IPS DF 6.9 (cell line): ENCODE measurements at places on chromosomes 11 and 22.

GRCh38 chr22:42931421-42932196, 74.5 kb upstream of the ARFGAP3 start:
- DNase-seq: no peak
- no peaks in the 10 kb centered on the region for H3K27me3 ChIP-seq
- no peaks in the 10 kb centered on the region; the same call in 1 of the 2 replicates for H3K36me3 ChIP-seq
- no peak overlapping the region for H3K27ac ChIP-seq
- peaks cover 2% of the 10 kb centered on the region; the same call in 1 of the 2 replicates for H3K4me1 ChIP-seq

DNA sequence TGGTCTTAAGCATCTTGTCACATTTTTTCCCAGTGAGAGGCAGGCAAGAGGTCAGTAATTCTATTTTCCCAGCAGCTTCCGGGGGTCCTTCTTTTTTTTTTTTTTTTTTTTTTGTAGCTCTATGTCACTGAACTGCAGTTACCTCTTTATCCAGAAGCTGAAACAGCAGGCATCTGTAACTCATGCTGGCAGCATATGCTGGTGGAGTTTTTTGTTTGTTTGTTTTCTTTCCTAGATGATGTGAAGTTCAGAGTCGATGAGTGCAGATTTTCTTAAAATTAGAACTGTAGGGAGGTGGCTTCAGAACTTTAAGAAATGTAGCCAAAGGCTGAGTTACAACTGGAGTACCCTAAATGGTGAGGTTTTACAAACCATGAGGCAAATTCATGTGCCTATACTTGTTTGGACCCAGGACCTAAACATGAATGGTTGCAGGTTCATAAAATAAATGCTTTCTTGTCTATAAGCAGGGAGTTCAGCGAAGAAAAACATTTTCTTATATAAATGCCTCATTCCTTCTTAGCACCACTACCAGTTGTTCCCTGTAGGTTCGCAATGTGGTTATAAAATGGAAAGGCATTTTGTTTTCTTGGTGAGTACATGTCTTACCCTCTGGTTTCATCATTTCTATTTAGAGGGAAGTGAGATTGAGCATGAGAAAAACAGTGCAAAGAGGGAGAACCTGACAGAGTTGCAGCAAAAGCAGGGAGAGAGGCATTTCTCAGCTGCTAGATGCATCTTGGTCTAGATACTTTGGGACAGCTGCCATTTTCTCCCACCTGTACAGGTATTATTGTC, 84.0 kb downstream of the TRIM44 start:
- no peaks in the 10 kb centered on the region for H3K4me1 ChIP-seq
- H3K36me3 ChIP-seq: no peaks in the 10 kb centered on the region
- no peak for DNase-seq

GRCh38 chr11:71075871-71076420, 176.4 kb downstream of the SHANK2 start:
- 0 out of 2 replicates have a peak, but pooled peaks cover 2% of the 10 kb centered on the region for H3K4me1 ChIP-seq
- no peak for DNase-seq
- no peak overlapping the region for H3K27ac ChIP-seq
- H3K36me3 ChIP-seq: 0 out of 2 replicates have a peak, but pooled peaks cover 3% of the 10 kb centered on the region
- H3K27me3 ChIP-seq: no peaks in the 10 kb centered on the region
- H3K4me3 ChIP-seq: no peak overlapping the region

DNA sequence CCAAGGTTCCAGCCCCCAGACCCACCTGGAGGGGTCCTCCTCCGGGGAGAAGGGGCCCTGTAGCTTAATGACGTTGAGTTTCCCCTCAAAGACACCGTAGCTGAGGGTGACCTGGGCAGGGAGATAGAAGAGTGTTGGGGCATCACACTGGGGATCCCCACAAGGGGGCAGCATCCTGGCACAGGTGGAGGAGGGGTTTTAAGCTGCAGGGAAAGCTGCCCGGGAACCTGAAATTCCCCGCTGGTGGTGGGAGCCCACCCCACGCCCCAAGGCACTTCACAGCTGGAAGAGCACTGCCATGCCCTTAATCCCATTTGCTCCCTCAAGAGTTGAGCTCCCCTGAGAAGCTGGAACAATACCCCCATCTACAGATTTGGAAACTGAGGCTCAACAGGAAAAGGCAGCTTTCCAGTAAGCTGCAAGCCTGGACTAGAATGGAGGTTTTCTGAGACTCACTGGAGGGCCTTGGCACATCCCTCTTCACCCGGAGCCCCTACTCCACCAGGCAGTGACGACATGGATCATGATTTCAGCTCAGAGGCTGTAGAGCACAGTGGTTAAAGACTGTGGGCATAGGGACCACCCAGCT, 13.7 kb downstream of the MFNG start:
- no peaks in the 10 kb centered on the region for H3K36me3 ChIP-seq
- no peak overlapping the region for H3K27ac ChIP-seq
- DNase-seq: no peak
- H3K27me3 ChIP-seq: no peaks in the 10 kb centered on the region
- no peaks in the 10 kb centered on the region for H3K4me1 ChIP-seq

DNA sequence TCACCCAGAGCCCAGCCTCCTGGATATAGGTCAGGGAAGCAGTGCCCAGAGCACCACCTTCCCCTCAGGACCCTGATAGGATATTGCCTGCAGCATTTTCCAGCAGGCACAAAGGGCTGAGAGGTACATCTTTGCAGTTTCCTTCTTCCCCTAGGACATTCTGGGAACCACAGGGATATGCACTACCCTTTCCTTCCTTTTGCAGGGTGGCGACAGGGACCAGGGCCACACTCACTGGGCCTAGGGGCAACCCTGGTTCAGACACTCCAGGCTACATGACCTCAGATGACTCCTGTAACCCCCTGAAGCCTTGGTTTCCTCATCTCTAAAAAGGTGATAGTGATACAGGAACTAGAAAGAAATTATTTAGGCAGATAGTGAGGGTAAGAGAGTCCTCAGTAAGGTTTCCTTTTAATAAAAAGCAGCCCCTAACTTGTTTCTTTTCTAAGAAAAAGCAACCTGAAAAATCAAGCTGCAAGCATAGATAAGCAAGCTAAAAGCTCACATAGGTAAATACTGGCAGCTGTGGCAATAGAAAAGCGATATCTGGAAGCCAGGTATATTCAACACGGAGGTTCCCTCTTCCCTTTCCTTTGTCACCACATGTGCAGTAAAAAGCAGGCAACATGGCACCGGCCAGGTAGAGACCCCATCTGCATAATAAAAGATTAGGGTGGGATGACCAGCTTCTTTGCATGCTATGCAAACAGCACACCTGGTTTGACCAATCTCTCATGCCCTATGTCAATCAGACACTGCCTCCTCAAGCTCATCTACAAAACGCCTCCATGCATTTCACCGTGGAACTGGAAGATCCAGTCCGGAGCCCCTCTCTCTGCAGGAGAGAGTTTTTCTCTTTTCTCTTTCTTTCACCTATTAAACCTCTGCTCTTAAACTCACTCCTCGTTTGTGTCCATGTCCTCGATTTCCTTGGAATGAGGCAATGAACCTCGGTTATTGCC, 13.2 kb upstream of the MRGPRX2 start:
- peaks cover 6% of the 10 kb centered on the region for H3K4me1 ChIP-seq
- no peaks in the 10 kb centered on the region for H3K36me3 ChIP-seq
- peak; percentile 39 for DNase-seq
- H3K27me3 ChIP-seq: no peaks in the 10 kb centered on the region
- H3K27ac ChIP-seq: no peak overlapping the region
- H3K4me3 ChIP-seq: no peak overlapping the region

DNA sequence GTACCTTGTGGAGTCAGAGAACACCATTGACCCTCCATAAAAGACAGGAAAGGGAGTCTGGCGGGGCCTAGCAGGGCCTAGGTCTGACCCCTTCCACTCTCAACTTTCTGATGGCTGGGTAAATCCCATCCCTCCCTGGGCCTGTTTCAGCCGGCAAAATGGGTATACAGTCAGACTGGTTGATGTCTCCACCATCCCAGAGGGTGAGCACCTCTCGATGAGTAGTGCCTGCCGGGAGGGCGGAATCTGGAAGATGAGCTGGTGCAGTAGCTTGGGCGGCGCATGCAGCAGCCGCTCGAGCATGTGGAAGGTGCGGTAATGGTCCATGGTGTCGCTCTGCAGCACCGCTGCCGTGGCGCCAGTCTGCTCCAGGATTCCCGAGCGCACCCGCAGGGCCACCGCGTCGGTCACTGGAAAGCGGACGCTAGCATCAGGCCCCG, 528 bp downstream of the FIBP start:
- peaks cover 5% of the 10 kb centered on the region; the same call in 1 of the 2 replicates for H3K27me3 ChIP-seq
- DNase-seq: no peak
- no peak overlapping the region for H3K27ac ChIP-seq

DNA sequence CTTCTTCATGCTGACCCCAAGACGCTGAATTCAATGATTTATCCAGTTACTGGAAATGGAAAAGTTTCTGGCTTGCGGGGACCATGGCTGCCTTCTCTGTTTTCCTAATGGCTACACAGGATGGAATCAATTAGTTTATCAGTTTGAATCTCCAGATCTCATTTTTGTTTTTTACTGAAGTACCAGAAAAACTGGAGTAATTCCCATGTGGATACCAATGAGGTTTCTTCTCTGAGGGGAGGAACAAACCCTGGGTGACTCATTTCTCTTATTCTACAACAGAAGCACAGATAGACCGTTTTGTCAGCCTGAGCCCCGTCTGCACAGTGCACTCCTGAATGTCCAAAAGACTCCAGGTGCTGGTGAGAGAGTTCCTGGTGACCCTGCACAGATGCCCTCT, 3.4 kb downstream of the ZNF195 start:
- peaks cover 3% of the 10 kb centered on the region for H3K4me1 ChIP-seq
- H3K4me3 ChIP-seq: no peak overlapping the region
- DNase-seq: no peak
- peaks cover 22% of the 10 kb centered on the region; the same call in 1 of the 2 replicates for H3K36me3 ChIP-seq

DNA sequence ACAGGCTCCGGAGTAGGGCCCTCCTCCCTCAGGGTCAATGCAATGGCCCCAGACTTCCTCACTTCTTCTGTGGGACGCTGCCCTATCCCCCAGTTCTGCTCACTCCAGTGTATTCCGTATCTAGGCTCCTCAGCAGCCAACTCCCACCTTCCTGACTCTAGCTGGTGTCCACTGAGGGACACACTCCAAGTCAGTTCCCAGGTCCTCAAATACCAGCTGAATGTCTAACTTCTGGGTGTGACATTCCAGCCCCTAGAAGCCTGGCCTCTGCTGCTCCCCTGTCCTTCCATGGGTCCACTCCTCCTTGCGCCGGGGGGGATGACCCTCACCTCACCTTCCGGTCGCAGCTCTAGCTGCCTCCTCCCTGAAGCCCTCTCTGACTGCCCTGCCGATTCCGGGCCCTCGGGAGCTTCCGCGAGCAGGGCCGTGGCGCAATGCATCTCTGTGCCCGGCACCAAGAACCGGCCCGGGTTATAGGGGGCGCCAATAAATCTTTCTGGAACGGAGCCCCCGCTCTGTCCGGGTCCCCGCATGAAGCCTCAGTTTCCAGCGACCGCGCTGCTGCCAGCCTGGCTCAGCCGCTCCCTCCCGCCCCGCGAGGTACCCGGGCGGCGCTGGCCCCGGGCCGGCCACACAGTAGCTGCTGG, 15.4 kb downstream of the BAD start:
- no peaks in the 10 kb centered on the region for H3K4me1 ChIP-seq
- peak overlapping the region; percentile 54; the same call in 1 of the 2 replicates for H3K4me3 ChIP-seq
- no peak overlapping the region for H3K27ac ChIP-seq
- peaks cover 23% of the 10 kb centered on the region for H3K36me3 ChIP-seq
- DNase-seq: no peak

DNA sequence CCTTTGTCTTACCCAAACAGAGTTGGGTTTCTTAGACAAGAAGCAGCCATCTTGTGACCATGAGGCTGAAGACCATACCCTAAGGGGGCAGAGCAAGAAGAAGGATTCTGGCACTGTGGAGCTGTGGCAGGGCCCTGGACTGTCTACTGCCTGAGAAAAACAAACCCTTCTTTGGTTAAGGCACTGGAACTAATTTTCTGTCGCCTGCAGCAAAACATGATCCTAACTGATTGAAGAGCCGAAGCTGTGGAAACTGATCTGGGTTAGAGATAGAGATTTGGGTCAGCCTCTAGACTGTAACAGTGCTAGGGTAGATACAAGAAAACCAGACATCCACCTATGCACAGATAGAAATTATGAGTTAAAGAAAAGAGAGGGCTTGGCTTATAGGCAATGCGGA, 11.3 kb upstream of the ACER3 start:
- H3K4me1 ChIP-seq: no peaks in the 10 kb centered on the region
- H3K36me3 ChIP-seq: no peaks in the 10 kb centered on the region
- DNase-seq: no peak
- H3K27ac ChIP-seq: no peak overlapping the region

DNA sequence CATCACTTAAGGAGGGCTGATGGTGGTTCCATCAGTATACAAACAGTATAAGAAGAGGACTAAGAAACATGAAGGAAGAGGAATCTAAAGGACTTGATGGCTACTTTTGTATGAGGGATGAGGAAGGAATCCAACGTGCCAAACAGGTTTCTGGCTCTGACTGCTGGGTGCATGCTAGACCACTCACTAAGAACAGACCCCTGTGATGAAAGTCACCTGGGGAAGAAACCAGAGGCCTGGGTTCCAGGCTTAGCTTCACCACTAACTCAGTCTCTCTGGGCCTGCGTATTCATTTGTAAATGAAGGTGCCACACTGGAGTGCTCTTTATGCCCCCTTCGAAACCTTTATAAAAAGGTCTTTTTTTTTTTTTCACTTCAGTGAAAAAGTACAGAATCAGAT, 55.1 kb downstream of the AAMDC start:
- no peaks in the 10 kb centered on the region for H3K27me3 ChIP-seq
- no peak overlapping the region for H3K4me3 ChIP-seq

GRCh38 chr22:21779444-21779843, 43.9 kb upstream of the YPEL1 start:
- no peaks in the 10 kb centered on the region for H3K27me3 ChIP-seq
- DNase-seq: no peak
- no peaks in the 10 kb centered on the region; the same call in 1 of the 2 replicates for H3K4me1 ChIP-seq
- H3K4me3 ChIP-seq: no peak overlapping the region

- no peak for DNase-seq
- H3K27ac ChIP-seq: no peak overlapping the region
- H3K36me3 ChIP-seq: no peaks in the 10 kb centered on the region
- H3K4me3 ChIP-seq: no peak overlapping the region
- no peaks in the 10 kb centered on the region for H3K27me3 ChIP-seq
Measured at GRCh38 chr22:22939588-22940368, 52.2 kb downstream of the IGLL5 start.

DNA sequence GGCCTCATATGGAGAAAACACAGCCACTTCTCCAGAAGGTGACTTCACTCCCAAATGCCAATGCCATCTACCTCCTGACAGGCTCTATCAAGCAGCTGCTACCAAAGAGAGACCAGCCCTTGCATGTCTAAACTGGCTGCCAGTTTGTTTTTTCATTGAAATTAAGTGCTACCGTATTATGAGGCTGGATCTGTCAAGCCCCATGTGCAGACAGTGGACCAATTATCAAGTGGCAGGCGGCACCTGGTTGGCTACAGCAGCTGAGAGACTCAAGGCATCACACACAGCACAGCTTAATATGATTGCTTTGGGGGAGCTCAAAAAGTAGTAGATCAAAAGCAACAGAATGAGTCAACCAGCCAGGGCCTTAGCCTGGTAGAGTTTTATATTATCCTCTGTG, 1293.0 kb upstream of the TENM4 start:
- no peaks in the 10 kb centered on the region for H3K36me3 ChIP-seq
- H3K27ac ChIP-seq: no peak overlapping the region
- H3K27me3 ChIP-seq: no peaks in the 10 kb centered on the region
- H3K4me1 ChIP-seq: no peaks in the 10 kb centered on the region
- DNase-seq: no peak
- no peak overlapping the region for H3K4me3 ChIP-seq
